ENCODE measurements at places on chromosomes 1 and 21.

- no peak for DNase-seq
Measured at GRCh38 chr1:93703643-93704042, 22.0 kb upstream of the BCAR3 start.

DNA sequence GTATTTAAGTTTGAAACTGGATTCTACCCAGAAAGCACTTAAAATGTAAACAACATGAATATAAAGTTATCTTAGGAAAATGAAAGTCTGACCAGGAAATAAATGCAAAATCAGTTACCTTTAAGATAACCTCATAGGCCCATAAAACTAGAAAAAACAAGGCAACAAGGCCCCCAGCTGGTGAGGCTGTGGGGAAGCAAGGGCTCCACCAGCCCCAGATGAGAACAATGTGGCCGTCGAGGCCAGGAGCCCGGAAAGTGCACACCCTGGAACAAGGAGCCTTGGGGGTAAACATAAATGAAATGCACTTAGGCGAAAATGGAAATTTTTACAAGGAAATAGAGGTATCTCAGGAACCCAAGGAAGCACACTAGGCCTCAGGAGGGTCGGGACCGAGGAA is 37.9 kb upstream of the BMP8B start:
- no peak for DNase-seq

DNA sequence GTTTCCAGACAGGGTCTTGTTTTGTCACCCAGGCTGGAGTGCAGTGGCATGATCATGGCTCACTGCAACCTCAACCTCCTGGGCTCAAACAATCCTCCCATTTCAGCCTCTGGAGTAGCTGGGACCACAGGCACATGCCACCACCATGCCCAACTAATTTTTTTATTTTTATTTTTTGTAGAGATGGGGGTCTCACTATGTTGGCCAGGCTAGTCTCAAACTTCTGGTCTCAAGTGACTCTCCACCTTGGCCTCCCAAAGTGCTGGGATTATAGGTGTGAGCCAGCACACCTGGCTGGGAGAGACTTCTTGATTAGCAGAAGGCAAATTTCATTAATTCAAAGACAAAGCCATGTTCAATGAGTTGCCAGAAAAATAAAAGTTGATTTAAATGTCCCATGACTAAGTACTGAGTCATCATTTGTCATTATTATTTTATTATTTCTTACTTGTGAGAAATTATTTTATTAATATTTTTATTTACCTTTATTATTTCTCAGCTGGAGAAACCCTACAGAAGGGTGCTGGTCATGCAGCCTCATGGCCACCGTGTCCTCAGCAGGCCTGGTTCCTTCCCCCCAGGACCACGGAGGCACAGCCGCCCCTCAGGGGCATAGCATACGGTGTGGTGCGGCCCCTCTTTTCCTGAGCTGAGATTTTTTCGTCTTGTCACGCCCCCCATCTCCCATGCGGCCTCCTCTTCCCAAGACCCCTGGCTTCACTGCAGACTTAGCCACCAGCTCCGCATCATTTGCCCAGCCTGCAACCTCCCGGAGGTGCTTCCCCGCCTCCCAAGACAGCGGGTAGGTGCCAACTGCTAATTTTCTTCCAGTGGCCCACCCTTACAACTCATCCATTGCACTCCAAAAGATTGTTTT is 55.3 kb upstream of the SIM2 start:
- no peak for DNase-seq

DNA sequence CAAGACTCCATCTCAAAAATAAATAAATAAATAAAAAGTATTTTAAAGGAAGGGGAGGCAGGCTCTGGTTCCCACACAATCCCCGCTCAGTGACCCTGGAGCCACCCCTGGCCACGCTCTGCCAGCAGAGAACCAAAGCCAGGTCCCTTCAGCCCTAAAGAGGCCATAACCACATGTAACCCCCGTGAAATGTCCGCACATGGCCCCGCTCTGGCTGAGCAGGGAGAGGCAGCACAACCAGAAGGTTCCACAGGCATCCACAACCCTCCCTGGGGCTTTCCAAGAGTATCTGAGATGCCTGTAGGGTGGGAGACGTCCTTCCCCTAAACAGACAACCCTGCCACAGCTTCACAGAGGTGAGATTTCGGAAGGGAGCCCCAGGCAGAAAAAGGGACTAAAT is 1.4 kb upstream of the ARF1 start:
- DNase-seq: no peak

- DNase-seq: no peak
Measured at GRCh38 chr1:99503276-99503747, 142.6 kb upstream of the PALMD start.

GRCh38 chr1:51736702-51737101 is 119.8 kb downstream of the OSBPL9 start:
- DNase-seq: no peak

GRCh38 chr1:226678251-226678650 is 60.8 kb downstream of the ITPKB start:
- DNase-seq: no peak

DNA sequence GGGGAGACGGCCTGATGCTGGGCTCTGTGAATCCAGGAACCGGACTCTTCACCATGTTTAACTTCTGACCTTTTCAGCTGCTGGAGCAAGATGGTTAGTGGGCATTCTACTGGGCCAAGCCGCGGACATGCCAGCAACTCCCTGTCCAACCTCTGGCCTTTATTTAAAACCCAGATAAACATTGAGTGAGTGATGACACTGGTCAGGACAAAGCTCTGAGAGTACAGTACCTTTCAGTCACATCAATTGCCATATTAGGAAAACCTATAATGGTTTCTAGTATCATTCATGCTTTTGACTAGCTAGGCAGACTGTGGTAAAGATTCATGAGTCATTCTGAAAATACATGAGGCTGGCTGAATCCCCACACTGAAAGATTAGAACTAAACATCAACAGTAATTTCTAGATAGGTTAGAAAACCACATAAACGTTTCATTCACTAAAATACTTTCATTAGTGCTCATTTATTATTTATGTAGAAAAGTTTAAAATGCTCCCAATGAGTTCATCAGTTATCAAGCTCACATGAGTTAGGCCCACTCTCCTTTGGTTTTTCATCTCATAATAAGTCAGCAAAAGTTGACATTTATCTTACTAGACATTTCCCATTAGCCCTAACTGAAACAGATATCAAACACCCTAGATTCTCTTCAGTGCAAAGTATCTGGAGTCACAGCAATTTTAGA is 7.1 kb upstream of the ACTA1 start:
- peak; percentile 91 for DNase-seq

- DNase-seq: no peak
Measured at GRCh38 chr21:33151941-33152731, 77.6 kb upstream of the IFNAR2 start.

- no peak for DNase-seq
Measured at GRCh38 chr1:151259351-151259750, 4.8 kb downstream of the PSMD4 start.

GRCh38 chr21:40433538-40433937 is 413.4 kb downstream of the DSCAM start:
- DNase-seq: peak; percentile 1

DNA sequence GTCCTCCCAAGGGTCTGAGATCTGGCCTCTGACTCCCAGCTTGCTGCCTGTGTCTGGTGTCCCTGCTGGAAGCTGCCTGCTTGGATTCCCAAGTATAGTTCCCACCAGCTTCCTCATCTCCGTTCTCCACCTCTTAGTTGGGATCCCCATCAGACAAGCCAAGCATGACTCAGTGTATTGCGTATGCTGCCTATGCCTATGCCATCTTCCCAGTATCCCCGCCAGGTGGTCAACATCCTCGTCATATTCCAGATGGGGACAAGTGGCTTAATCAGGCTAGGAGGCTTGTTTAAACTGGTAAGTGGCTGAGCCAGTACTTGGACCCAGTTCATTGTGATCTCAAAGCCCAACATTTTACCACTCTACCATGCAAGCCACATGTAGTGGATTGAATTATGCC is 204.4 kb downstream of the GRIK3 start:
- DNase-seq: no peak

DNA sequence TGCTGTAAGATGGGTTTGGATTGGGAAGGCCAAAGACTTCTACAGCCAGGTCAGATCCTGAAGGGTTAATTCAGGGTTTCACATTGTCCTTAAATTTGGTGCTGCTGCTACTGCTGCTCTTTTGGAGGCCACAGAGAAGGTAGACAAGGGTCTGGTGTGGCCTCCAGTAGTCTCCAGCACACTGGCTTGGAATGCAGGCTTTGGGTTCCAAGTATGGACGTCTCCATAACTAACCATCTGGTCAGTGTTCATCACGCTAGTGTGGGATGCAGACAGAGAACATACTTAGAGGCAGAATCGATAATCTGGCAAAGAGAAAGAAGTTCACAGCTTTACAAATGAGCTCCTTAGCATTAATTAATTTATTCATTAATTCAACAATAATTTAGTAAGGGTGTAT is 154.1 kb downstream of the ZBTB18 start:
- DNase-seq: no peak

GRCh38 chr1:114092186-114093062 is 61.2 kb downstream of the SYT6 start:
- no peak for DNase-seq

DNA sequence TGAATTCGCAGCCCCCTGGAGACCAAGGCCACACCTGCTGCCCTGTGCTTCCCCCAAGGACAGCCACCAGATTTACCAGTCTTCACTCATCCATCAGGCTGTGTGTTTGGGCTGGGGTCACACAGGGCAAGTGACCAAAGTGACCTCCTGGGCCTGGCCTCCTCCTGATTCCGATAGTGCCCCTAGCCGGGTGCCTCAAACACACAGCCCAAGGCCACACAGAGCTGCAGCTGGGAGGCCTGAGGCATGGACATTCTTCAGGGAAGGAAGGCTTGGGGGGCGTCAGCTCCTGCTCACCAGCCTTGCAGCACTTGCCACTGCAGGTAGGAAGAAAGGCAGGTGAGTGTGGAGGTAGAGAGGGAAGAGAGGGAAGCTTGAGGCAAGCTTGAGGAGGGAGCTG is 181.3 kb downstream of the RUNX1 start:
- DNase-seq: no peak

DNA sequence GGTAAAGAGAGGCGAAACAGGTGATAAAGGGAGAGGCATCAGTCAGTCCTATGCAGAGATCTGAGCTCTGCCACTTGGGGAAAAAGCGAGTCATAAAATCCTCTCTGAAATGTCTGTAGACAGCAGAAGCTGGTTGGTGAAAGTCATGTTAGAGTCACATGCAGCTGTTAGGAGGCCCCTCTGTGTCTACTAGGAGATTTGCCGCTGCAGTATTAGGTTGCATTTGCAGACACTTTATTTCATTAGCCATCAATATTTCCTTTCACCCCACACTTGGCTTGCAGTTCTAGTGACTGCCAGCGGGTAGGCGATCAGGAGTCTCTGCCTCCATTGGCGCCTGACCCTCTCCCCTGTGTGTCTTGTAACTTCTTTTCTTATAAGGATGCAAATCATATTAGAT is 16.2 kb downstream of the ATP1A4 start:
- DNase-seq: peak; percentile 21

Data from activated CD4-positive, alpha-beta T cell treated with anti-CD3 and anti-CD28 coated beads, Interleukin-10, Interleukin-2, amounts not matched to agents 100 ng/mL and 50 ng/mL, durations not matched to agents 16 hours and 8 hours (primary cell).